SJCRH30 (cell line): ENCODE measurements at places on chromosomes 4 and X. TPM values are rescaled to one million over a fixed set of nuclear protein-coding genes. Genes with fewer than 3 reads are reported as not detected.
A peak's percentile ranks its signal among the peaks of the same experiment; 100 is the strongest.

- no peak for DNase-seq
- no peak overlapping the region for H3K27ac ChIP-seq
- H3K4me3 ChIP-seq, result no peak overlapping the region
- no peaks in the 10 kb centered on the region for H3K36me3 ChIP-seq
- no peaks in the 10 kb centered on the region for H3K27me3 ChIP-seq
Observed at GRCh38 chr4:140100771-140101170, 53.2 kb downstream of the MAML3 start.

- no peak overlapping the region for H3K27ac ChIP-seq
- peak; percentile 24 for DNase-seq
- no peak overlapping the region for H3K4me3 ChIP-seq
- no peaks in the 10 kb centered on the region for H3K36me3 ChIP-seq
- no peaks in the 10 kb centered on the region for H3K27me3 ChIP-seq
Observed at GRCh38 chrX:153400146-153401132, 711 bp downstream of the PNMA6E start.

GRCh38 chr4:180567080-180567479 is 1676.1 kb upstream of the TENM3 start:
- no peak for DNase-seq
- no peak overlapping the region for H3K27ac ChIP-seq
- H3K4me3 ChIP-seq, result no peak overlapping the region
- no peaks in the 10 kb centered on the region for H3K36me3 ChIP-seq
- H3K27me3 ChIP-seq, result no peaks in the 10 kb centered on the region

GRCh38 chr4:72817012-72817411 is 248.0 kb upstream of the ADAMTS3 start:
- no peak overlapping the region for H3K27ac ChIP-seq
- H3K4me3 ChIP-seq, result no peak overlapping the region
- no peaks in the 10 kb centered on the region for H3K4me1 ChIP-seq
- DNase-seq, result no peak
- no peaks in the 10 kb centered on the region for H3K36me3 ChIP-seq
- no peaks in the 10 kb centered on the region for H3K27me3 ChIP-seq

DNA sequence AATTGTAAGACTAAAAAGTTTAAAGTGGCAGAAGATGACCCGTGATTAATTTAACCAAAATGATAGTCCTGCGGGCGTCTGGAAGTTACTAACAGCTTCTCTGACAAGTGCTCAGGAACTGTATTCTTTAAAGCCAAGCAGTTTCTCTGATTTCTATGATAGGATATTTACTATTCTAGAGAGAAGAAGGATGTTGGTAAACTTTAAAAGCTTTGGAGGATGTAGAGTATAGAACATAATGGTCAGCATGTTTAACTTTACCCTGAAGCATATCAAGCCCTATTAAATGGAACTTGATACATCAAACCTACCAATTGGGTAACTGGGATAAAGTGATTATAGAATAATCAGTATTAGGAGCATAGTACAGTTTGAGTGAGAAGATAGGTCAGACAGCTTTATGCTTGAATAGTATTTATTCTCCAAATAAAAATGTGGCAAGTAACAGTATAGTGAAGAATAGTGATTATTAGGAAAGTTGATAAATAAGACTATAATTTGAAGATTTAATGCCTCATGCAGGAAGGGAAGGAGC is 1.8 kb downstream of the STIM2 start:
- DNase-seq, result peak; percentile 20
- no peaks in the 10 kb centered on the region for H3K36me3 ChIP-seq
- H3K4me1 ChIP-seq, result peaks cover 15% of the 10 kb centered on the region

- no peaks in the 10 kb centered on the region for H3K27me3 ChIP-seq
- no peak overlapping the region for H3K4me3 ChIP-seq
- peaks cover 10% of the 10 kb centered on the region; the same call in 1 of the 2 replicates for H3K4me1 ChIP-seq
- H3K36me3 ChIP-seq, result no peaks in the 10 kb centered on the region
- H3K27ac ChIP-seq, result no peak overlapping the region
Observed at GRCh38 chr4:107853444-107854355, 29.0 kb downstream of the SGMS2 start.

DNA sequence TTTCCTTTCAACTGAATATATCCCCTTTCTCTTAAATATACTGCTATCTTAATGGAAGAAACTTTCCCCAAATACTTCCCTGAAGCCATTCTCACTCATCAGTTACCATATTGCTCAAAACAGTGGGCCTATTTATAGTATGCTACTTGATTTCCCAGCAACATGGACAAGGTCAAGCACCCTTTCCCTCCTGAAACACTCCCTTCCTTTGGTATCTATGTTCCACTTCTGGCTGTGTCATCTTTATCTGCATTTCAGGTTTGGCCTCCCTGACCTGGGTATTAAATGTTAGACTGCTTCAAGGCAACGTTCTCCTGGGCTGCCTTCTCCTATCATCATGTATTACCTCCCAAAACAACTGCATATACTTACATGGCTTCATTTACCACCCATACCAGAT is 101.3 kb downstream of the ZAR1 start:
- no peak overlapping the region for H3K27ac ChIP-seq
- no peak overlapping the region for H3K4me3 ChIP-seq
- no peaks in the 10 kb centered on the region for H3K27me3 ChIP-seq

DNA sequence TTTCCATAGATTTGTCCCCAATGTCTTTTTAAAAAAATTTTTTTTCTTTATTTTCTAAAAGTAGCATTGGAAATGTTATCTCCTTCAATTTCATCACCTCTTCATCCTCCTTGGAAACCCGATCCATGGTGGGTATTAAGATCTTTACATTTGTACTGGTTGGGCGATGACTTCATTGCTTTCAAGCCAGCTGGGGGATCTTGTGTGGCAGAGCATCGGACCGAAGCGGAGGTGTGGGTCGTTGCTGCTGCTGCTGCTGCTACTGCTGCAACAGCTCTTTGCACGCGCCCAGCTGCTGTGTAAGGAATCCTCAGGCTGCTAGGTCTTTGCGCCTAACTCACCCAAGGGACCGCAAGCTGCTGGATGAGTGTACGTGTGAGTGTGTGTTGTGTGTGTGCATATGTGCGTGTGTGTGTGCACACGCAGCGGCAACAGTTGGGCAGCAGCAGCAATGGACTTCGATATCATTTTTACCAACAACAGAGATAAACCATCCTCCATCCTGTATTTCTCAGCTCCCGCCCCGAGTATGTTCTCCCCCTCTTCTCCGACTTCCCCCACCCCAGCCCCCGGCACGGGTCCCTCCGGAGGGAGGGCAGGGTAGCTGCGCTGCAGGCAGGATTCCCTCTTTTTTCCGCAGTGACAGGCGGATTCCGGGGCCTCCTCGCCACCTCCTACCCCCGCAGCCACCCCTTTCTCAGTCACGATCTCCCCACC is 768 bp upstream of the CDKL5 start:
- H3K4me1 ChIP-seq, result no peaks in the 10 kb centered on the region
- no peaks in the 10 kb centered on the region for H3K27me3 ChIP-seq
- peak overlapping the region; percentile 20; the same call in 1 of the 2 replicates for H3K27ac ChIP-seq
- no peaks in the 10 kb centered on the region for H3K36me3 ChIP-seq

GRCh38 chr4:156545003-156545785 is 426.4 kb downstream of the PDGFC start:
- DNase-seq, result no peak

- H3K36me3 ChIP-seq, result no peaks in the 10 kb centered on the region
- DNase-seq, result no peak
- H3K27ac ChIP-seq, result no peak overlapping the region
- no peaks in the 10 kb centered on the region for H3K4me1 ChIP-seq
- H3K4me3 ChIP-seq, result no peak overlapping the region
Observed at GRCh38 chr4:11474146-11474545, 45.5 kb upstream of the HS3ST1 start.

- DNase-seq, result no peak
- H3K27ac ChIP-seq, result no peak overlapping the region
Observed at GRCh38 chr4:165556383-165556782, 177.6 kb downstream of the CPE start.

DNA sequence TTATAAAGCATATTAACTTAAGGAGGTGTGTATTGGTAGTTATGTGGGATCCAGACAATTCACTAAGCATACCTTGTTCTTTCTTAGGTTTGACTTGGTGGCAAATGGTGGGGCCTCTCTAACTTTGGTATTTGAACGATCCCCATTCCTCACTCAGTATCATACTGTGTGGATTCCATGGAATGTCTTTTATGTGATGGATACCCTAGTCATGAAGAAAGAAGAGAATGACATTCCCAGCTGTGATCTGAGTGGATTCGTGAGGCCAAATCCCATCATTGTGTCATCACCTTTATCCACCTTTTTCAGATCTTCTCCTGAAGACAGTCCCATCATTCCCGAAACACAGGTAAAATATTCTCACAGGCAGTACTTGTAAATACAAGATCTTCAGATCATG is 186.4 kb downstream of the DCTD start:
- 0 out of 2 replicates have a peak, but pooled peaks cover 6% of the 10 kb centered on the region for H3K36me3 ChIP-seq
- H3K27me3 ChIP-seq, result no peaks in the 10 kb centered on the region
- H3K4me3 ChIP-seq, result no peak overlapping the region
- H3K27ac ChIP-seq, result no peak overlapping the region
- no peaks in the 10 kb centered on the region for H3K4me1 ChIP-seq
- no peak for DNase-seq

DNA sequence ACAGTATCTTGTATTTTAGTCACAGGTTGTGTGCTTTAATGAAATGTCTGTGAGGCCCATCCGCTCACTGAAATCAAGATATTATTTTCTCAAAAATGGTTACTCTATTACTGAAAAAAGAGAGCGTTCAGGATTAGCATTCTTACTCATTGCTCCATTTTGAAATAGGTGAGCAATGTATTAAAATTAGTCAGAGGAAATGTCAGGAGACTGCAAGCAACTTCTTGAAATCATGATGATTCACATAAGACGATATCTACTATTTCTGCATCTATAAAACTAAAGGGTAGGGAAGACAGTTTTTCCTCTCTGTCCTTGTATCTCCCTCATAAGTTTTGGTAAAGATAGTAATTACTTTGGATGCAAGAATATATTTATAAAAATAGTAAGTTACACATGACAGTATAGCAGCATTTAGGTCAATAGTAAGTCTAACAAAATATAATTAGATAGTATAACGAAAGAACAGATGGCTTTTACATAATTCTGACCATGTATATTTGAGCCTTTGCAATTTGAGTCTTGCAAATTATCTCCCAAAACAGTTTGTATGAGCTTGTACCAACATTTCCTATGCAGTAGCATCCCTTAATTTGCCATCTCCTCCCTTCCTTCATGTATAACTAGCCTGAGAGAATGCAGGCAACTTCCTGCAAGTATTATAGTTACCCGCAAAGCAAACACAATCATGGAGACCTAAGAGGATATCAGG is 937.8 kb downstream of the PCDH7 start:
- no peaks in the 10 kb centered on the region for H3K36me3 ChIP-seq
- no peak for DNase-seq
- H3K4me3 ChIP-seq, result no peak overlapping the region
- peaks cover 10% of the 10 kb centered on the region for H3K4me1 ChIP-seq
- H3K27ac ChIP-seq, result no peak overlapping the region
- H3K27me3 ChIP-seq, result no peaks in the 10 kb centered on the region

- no peaks in the 10 kb centered on the region; the same call in 1 of the 2 replicates for H3K4me1 ChIP-seq
- H3K27me3 ChIP-seq, result no peaks in the 10 kb centered on the region
- no peak overlapping the region for H3K4me3 ChIP-seq
- no peak overlapping the region for H3K27ac ChIP-seq
- H3K36me3 ChIP-seq, result peaks cover 2% of the 10 kb centered on the region
- DNase-seq, result no peak
Observed at GRCh38 chr4:153181700-153182099, 22.5 kb upstream of the TRIM2 start.

DNA sequence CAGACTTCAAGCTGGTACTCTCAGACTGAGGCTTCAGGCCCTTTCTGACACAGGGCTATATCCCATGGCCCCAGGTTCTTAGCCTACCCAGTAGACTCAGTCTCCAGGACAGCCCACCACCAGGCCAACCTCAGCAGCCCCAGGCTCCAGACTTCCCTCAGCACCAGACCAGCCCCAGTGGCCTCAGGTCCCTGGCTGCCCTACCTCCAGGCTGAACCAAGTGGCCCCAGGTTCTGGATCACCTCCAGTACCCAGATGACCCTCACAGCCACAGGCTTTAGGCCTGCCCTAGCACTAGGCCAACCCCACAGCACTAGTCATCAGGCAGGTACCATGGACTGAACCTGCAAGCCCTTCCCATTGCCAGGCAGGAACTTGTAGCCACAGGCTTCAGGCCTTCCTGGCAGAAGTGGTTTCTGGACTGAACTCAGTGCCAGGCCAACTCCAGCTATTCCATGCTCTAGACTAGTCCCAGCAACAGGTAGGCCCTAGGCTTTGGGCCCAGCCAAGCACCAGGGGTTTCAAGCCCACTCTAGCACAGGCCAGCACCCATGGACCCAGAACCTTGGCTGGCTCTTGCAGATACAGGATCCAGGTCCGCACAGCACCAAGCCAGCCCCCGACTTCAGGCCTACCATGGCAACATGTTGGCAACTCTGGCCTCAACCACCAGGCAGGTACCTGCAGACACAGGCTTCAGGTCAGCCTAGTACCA is 45.7 kb upstream of the MAGED4 start:
- DNase-seq, result no peak
- H3K4me3 ChIP-seq, result no peak overlapping the region
- no peaks in the 10 kb centered on the region for H3K27me3 ChIP-seq
- H3K36me3 ChIP-seq, result no peaks in the 10 kb centered on the region
- H3K4me1 ChIP-seq, result no peaks in the 10 kb centered on the region

DNA sequence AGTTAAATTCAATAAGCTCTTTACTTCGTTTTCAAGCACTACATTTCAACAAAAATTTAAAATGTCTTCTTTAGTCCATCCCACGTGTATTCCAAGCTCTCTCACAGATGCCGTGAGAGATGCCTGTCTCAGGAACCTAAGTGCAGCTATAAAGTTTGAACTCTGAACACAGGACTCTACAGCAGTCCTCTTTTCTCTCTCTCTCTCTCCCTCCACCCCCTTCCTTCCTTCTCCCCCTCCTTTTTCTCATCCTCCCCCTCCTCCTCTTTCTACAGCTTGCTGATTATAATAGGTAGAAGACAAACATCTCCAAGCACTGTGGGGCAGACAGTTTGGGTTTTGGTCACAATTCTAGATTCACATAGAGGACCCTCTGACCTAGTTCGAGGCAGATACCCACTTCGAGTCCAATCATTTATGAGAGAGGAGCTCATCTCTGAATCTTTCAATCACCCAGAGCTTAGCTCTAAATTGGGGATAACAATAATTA is 31.5 kb upstream of the DCLK2 start:
- DNase-seq, result no peak
- no peak overlapping the region for H3K27ac ChIP-seq
- no peaks in the 10 kb centered on the region for H3K27me3 ChIP-seq
- no peak overlapping the region for H3K4me3 ChIP-seq
- no peaks in the 10 kb centered on the region for H3K4me1 ChIP-seq

- no peaks in the 10 kb centered on the region for H3K4me1 ChIP-seq
Observed at GRCh38 chr4:96753216-96753615, 913.3 kb downstream of the PDHA2 start.

- no peaks in the 10 kb centered on the region for H3K4me1 ChIP-seq
- H3K27ac ChIP-seq, result no peak overlapping the region
- no peak overlapping the region for H3K4me3 ChIP-seq
- peaks cover 18% of the 10 kb centered on the region; the same call in 1 of the 2 replicates for H3K27me3 ChIP-seq
Observed at GRCh38 chr4:54657185-54657550, 589 bp upstream of the KIT start.

BRS3 gene
- total RNA-seq, result not detected in 2 replicates

MAGEB1 gene
- 14.7 and 15.6 TPM in 2 replicates for total RNA-seq

CCSER1 gene
- 6.6 and 10.1 TPM in 2 replicates for total RNA-seq

BEX2 gene
- not detected in 2 replicates for total RNA-seq

GRID2 gene
- total RNA-seq, result 0.48 and 0.91 TPM in 2 replicates

POF1B gene
- total RNA-seq, result 6.5 and 6.6 TPM in 2 replicates

MAGEC2 gene
- total RNA-seq, result 2.2 and 2.3 TPM in 2 replicates

LIMCH1 gene
- total RNA-seq, result 112 and 128 TPM in 2 replicates

BCOR gene
- total RNA-seq, result 62.5 and 64.8 TPM in 2 replicates

SSX1 gene
- not detected in 2 replicates for total RNA-seq

MUC7 gene
- total RNA-seq, result 0.06 TPM in 1 of 2 replicates, not detected in the other

CSN2 gene
- total RNA-seq, result 0.13 TPM in 1 of 2 replicates, not detected in the other

NAA11 gene
- total RNA-seq, result 0.12 TPM in 1 of 2 replicates, not detected in the other

CTAG1A gene
- total RNA-seq, result not detected in 2 replicates
